HL-60 (cell line): ENCODE measurements at places on chromosomes 1 and 21.

- DNase-seq, result no peak
Observed at GRCh38 chr1:202791077-202791747, 17.0 kb downstream of the KDM5B start.

DNA sequence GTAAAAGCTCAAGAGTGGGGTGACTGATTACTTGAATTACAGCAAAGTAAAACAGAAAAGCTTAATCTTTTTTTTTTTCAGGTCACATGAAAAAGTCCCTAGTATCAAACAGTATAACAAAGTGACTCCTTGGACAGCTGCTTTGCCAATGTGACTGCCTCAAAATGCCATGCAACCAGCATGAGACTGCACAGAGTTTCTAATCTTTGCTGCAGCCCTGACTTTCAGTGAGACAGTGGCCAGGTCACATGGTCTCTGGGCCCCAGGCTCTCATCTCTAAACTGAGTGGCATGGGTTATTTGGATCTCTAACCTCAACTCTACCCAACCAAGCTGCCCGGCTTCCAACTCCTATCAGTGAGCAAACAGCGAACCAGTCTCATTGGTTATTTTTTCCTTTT, 169.0 kb downstream of the VAV3 start:
- no peak for DNase-seq

GRCh38 chr1:203395751-203396150, 44.8 kb upstream of the FMOD start:
- no peak for DNase-seq

GRCh38 chr1:18137759-18138345, 30.3 kb downstream of the IGSF21 start:
- no peak for DNase-seq

GRCh38 chr21:42443181-42443785, 39.6 kb downstream of the UBASH3A start:
- no peak for DNase-seq

DNA sequence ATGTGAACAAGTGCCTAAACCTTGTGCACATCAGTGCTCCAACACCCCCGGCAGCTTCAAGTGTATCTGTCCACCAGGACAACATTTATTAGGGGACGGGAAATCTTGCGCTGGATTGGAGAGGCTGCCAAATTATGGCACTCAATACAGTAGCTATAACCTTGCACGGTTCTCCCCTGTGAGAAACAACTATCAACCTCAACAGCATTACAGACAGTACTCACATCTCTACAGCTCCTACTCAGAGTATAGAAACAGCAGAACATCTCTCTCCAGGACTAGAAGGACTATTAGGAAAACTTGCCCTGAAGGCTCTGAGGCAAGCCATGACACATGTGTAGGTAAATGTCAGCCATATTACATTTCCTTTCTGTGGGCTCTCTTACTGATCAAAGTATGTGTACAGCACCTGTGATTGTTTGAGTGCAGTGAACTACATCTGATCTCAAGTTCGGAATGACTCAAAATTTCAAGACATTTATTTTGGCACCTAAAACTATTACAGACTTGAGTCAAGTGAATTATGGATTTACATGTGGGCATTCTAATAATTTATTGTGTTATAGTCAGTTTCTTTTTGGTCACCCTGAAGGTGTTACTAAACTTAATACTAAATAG, 196.5 kb downstream of the TPR start:
- DNase-seq, result no peak

- DNase-seq, result no peak
Observed at GRCh38 chr21:40567501-40567900, 279.5 kb downstream of the DSCAM start.

DNA sequence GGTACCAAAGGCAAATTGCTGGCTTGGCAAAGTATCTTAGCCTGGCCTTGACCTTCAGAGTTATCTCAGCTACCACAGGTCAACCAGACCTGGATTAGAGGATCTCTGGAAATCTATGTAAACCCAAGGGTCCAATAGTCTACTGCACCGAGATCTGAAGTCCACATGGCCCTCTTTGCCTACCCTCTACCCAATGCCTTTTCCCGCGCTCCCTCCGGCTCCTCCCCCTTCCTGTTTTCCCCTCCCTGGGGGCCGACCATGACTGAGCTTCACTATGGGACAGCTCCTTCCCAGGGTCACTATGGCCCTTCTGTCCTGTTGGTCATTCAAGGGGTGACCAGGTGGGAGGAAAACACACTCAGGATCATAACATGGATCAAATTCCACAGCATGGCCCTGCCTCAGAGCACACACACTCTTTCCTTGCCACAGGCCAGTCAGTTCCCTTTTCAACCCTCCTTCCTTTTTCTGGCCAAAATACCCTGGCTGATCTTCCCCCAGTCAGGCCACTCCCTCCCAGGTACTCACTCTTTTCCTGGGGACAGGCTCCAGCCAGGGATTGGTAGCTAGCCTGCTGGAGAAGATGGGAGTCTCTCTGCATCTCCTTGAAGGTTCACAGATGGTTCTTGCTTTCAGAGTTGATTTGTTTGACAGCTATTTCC, 19.1 kb upstream of the TMEM183A start:
- no peak for DNase-seq

DNA sequence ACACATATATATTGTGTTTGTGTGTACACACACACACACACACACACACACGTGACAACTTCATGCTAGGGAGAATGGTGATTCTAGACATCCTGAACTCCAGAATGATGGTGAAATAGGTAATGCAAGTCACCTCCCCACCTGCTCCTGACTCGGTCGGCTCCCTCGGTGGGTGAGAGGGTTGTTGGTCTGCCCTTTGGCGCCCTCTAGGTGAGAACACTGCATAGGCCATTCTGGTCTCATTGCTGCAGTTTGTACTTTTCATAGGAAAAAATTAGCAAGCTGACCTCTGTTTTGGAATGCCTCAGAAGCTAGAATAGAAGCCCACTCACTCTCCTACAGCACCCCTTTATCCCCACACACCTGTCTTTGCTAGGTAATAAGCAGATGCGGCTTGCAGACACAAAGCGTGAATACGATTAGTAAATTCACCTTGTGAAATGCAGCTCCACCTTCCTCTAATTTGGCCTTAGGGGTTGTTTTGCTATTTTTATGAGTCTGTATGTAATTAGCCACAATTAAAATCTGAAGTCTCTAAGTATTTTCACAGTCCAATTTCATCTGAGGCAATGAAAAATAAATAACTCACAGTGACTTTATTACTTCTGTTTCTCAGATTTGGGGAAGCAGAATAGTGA, 130.0 kb upstream of the KCNJ15 start:
- DNase-seq, result peak; percentile 54

DNA sequence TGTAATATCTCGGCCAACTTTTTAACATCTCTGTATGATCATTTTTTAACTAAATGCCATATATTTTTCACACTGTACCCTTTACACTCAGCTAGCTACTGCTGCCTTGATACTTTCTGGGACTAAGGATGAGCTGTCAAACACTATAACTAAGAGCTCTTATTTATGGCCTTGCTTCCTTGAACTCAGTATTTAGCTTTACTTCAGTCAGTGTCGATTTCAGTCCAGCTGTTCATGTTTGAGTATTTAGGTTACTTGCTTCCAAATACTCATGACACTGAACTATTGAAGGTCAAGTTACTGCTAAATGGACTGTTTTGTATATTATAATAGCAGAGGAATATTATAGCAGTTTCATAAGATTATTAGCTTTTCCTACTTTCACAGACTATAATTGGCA, 25.9 kb upstream of the USP25 start:
- no peak for DNase-seq

DNA sequence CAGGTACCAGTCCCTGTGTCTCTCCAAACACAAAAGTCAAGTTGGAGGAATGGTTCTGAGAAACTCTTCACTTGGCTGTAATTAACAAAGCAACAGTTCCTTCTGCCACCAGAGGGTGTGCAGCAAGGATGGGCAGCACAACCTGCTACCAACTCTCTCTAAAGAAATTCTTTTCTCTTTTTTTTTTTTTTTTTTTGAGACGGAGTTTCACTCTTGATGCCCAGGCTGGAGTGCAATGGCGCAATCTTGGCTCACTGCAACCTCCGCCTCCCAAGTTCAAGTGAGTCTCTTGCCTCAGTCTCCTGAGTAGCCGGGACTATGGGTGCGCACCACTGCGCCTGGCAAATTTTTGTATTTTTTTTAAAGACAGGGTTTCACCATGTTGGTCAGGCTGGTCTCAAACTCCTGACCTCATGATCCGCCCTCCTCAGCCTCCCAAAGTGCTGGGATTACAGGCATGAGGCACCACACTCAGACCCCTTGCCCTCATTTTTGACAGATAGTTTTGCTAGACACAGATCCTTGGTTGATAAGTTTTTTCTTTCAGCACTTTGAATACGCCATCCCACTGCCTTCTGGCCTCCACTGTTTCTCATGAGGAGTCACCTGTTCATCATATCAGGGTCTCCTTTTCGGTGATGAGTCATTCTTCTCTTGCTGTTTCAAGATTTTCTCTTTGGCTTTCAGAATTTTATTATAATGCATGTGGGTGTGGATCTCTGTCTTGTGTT, 12.1 kb upstream of the DEGS1 start:
- peak; percentile 79 for DNase-seq

- no peak for DNase-seq
Observed at GRCh38 chr1:115218699-115219098, 119.3 kb downstream of the NGF start.

GRCh38 chr1:109624201-109625010, 4.8 kb downstream of the AMPD2 start:
- peak; percentile 79 for DNase-seq

DNA sequence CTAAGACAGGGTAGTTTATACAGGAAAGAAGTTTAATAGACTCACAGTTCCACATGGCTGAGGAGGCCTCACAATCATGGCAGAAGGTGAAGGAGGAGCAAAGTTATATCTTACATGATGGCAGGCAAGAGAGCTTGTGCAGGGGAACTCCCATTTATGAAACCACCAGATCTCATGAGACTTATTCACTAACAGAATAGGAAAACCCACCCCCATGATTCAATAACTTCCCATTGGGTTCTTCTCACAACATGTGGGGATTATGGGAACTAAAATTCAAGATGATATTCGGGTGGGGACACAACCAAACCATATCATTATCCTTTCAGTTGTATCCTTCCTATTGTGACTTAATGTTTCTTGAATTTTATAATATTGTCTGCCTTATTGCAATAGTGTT, 13.4 kb upstream of the DDAH1 start:
- DNase-seq, result no peak

GRCh38 chr21:42833439-42833815, 45.9 kb downstream of the WDR4 start:
- no peak for DNase-seq

- no peak for DNase-seq
Observed at GRCh38 chr1:102365071-102365470, 368.3 kb upstream of the OLFM3 start.

DNA sequence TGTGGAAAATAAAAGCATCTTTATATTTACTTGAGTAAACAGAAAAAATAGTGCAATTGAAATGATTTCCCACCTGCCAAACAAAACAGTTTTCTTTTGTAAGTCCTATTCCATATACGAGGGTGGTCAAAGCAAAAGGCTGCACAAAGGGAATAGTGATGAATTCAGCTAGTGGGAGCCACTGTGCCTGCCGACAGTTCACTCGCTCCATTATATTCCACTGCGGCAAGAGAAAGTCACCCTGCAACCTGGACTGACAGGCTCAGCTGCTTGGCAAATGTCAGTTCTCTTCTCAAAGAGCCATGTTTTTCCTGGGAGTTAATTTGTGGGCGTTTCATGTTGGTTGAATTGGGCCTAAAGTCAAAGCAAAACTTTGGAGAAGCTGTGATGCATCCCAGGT, 145.4 kb downstream of the LMO4 start:
- DNase-seq, result no peak

- DNase-seq, result no peak
Observed at GRCh38 chr21:25646474-25646873, 7.4 kb downstream of the JAM2 start.

DNA sequence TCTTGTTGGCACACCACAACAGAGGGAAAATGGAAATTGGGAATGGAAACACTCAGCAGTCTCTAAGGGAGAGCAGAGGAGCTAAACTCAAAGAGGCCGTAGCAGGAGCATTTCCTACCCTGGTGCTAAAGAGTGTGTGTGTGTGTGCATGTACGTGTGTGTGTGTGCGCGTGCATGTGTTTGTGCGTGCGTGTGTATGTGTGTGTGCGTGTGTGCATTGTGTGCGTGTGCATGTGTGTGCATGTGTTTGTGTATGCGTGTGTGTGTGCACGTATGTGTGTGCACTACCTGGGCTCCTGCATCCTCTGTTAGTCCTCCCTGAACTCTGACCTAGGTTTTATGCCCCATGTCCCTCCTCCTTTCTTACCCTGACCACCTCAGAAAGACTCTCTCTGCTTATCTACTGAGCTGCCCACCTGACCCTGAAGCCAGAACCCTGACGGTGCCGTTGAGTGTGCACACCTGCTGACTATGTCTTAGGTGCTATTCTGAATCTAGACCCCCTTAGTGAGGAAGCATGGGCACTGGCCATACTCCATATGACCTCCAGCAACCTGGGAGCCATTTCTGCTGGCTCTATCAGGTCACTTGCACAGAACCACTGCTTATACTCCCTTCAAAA, 157.1 kb upstream of the HMGB4 start:
- DNase-seq, result no peak

GRCh38 chr1:45266151-45266801, 59.9 kb upstream of the ZSWIM5 start:
- DNase-seq, result no peak

DNA sequence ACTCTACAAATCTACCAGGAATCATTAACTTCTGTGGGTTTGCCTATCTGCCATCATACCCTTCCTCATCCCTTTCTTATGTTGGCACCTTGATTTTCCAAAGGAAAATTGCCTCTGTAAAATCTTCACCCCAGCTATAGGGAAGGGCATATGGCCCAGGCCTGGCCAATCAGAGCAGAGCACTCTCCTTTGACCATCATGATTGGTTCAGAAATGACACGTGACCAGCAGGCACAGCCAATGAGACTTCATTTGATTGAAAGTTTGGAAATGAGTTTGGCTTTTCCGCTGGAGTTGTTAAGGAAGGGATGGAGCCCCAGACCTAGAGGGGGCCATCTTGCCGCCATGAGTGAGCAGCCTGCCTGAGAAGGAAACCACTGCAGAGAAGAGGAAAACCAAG, 35.1 kb upstream of the IFFO2 start:
- no peak for DNase-seq

DNA sequence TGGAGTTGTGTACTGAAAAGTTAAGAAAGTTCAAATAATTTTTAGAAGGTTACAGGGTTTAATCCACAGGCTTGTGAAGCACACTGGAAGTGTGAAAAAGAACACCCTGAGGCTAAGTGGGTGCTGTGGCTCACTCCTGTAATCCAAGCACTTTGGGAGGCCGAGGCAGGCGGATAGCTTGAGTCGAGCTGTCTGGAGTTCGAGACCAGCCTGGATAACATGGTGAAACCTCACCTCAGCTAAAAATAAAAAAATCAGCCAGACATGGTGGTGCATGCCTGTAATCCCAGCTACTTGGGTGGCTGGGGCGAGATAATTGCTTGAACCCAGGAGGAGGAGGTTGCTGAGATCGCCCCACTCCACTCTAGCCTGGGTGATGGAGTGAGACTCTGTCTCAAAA, 9.8 kb downstream of the TXNIP start:
- DNase-seq, result no peak

DNA sequence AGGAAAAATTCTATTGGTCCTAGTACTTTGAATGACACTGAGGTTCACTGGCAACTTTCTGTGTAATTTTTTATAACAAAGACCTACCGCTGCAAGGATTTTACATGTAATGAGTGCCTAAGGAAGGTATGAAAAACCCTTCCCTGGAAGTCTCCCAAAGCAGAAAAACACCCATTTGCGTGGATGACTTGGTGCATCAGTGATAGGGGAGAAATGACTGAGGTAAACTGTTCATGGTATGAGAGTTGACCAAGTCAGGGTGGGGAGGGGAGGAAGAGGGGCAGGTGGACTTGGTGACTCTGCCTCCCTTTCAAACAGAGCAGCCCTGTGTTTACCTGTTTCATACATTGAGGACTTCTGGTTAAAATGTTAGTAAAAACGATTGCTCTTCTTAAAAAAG, 78.8 kb upstream of the IPO9 start:
- DNase-seq, result no peak
